Activated T-cell treated with anti-CD3 and anti-CD28 coated beads for 1 hour (primary cell): ENCODE measurements at places on chromosomes 5 and 9.

DNA sequence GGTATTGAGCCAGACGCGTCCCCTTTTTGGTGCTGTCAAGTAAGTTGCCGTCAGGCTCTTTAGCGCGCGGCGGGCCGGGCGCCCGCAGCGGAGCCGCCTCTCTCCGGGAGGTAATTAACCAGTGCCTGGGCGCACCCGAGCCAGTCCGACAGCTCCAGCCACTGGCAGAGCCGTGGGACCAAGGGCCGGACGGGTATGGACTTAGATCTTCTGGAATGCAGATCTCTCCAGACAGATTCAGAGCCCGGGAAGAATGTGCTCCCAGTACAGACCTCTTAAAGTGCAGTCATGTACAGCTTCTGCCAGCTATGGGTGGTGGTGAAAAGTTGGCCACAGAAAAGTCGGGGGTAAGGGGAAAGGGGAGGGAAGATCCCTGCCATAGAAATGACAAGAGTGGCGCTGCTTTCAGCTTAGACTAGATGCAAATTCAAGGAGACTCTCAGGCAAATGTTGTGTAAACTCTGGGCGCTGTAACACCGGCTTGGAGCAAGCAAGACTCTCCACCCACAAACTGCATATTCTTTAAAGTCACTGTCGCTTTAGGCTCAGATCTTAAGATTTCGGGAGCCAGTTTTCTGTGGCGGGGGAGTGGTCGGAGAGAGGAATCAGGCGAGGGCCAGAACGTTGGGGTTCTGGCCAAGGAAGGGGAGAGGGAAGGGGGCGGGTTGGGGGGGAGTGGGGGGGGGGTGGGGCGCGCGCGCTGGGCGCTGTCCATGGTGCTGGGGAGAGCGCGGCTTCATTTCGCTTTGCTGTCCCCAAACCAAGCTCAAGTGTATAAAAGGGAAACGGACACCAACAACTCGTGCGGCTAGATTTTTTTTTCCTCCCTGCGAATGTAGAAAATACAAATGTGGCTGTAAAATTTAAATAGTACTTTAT is 29.2 kb downstream of the NR2F1 start:
- no peak for DNase-seq

GRCh38 chr9:115777610-115778009 is 376.0 kb upstream of the PAPPA start:
- DNase-seq = no peak

- DNase-seq = no peak
These were observed 122.1 kb upstream of the SMIM23 start for GRCh38 chr5:171663311-171664085.

- DNase-seq = no peak
These were observed 188.9 kb upstream of the RPS23 start for GRCh38 chr5:82466986-82467561.

- no peak for DNase-seq
These were observed 212.8 kb downstream of the NXNL2 start for GRCh38 chr9:88747768-88748167.

DNA sequence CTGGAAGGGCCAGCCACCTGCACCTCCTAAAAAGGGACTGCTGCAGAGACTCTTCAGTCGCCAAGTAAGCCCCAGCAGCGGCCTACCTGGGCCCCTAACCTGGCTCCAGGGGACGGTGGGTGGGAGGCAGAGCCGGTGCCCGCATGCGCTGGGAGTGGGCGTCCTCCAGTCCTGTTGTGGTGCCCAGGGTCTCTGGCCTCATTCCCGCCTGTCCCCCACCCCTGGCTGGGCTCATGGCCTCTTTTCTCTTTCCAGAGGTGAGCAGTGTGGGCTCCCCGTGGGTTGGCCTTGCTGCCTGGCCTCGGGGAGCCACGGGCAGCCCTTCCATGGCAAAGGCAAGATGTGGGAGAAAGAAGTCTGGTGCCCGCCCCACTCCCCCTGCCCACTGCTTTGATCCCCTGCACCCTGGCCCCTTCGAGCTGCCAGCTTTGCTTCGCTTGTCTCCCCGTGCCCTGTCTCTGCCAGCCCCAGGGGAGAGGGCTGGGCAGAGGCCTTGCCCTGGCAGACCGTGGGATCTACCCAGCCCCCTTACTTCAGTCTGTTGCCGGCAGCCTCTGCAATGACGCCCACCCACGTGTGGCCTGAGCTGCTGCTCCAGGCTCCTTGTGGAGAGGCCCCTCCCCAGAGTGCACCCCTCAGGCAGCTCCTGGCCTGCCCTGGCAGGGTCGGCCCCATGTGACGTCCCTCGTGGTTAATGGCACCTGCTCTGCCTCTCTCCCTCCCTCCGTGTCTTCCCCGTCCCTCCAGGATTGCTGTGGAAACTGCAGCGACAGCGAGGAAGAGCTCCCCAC is 5.4 kb upstream of the PRR7 start:
- no peak for DNase-seq

- no peak for DNase-seq
These were observed 3.3 kb upstream of the BRD3 start for GRCh38 chr9:134071149-134071548.

DNA sequence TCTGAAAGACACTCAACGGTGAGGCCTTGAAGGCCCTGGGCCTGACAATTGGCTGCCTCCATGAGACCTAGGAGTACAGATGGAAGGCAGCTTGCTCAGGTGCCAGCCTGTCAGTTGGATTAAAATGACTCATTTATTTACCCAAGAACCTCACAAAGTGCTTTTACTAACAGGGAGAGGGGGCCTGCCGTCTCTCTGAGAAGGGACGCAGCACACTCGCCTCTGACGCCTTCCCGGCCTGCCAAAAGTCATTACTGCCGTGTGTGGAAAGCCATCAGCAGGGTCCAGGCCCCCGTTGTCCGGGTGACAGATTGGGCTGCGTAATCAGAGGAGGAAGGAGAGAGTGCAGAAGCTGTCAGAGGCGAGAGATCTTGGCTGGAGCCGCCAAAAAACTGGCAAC is 32.4 kb downstream of the DDX31 start:
- no peak for DNase-seq

- DNase-seq = no peak
These were observed 232.0 kb downstream of the CHSY3 start for GRCh38 chr5:130136300-130136699.

- no peak for DNase-seq
These were observed 151.0 kb downstream of the CACNA1B start for GRCh38 chr9:138028596-138028995.

GRCh38 chr5:147963436-147963835 is 57.1 kb upstream of the C5orf46 start:
- DNase-seq = no peak

DNA sequence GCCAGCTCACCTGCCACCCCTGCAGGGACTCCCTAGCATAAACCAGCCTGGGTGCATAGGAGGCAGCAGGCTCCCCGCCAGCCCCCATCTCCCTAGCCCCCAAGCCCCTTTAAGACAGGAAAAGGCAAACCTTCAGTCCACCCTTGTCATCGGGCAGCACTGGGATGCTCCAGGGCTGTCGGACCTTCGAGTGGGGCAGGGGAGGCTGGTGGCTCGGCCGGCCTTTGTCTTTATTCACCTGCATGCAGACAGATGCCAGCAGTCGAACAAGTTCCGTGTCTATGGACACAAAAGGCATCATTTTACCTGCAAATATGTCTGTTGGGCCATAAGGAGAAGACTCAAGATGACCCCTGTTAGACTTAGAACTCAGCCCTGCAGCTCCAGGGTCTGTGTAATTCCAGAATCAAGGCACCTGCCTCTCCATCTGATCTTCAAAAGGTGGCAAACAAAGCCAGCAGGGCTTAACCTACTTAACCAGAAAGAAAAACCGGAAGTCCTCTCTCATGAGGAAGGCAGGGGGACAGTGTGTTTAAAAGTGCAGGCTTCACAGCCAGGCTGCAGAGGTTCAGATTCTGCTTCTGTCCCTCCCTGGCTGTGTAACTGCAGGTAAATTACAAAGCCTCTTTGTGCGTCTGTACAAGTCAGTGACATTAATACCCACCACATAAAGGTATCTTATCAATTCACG is 16.2 kb downstream of the ANKS6 start:
- no peak for DNase-seq

- no peak for DNase-seq
These were observed 17.8 kb downstream of the PHF2 start for GRCh38 chr9:93594041-93594756.

DNA sequence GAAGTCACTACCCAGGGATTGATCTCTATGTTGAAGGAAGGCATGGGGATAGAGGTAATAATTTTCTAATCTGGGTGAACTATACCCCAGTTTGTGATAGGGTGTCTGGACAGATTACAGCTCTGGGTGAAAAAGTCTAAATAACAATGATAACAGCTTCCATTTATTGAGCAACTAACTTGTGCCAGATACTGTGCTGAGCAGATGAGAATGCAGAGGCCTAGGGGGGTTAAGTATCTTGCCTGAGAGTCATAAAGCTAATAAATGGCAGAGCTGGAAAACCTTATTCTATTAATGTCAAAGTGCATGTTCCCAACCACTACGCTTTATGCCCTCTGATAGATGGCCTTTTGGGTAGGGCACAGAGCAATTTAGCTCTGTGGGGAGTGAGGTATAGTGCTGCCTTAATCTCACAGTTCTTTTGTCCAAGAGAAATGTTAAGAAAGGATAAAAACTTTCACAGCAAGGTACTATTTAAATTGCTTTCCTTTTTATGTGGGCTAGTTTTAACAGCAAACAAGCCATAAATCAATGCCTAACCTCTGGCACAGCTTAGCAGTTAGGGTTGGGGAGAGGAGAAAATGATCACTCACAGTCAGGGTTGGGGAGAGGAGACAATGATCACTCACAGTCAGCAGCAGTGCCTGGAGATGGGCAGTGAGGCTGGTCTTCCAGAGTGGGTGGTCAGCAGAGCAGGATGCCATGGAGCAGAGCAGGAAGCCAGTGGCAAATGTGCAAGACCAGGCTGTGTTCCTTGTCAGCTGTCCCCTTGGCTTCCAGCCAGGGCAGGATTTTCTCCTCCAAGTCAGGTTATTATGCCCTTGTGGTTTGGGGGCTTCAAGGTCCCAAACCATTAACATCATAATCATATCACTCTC is 187.0 kb downstream of the CARTPT start:
- DNase-seq = no peak
